ENCODE measurements at places on chromosomes 3 and 15. TPM values are rescaled to one million over a fixed set of nuclear protein-coding genes. Genes with fewer than 3 reads are reported as not detected.

DNA sequence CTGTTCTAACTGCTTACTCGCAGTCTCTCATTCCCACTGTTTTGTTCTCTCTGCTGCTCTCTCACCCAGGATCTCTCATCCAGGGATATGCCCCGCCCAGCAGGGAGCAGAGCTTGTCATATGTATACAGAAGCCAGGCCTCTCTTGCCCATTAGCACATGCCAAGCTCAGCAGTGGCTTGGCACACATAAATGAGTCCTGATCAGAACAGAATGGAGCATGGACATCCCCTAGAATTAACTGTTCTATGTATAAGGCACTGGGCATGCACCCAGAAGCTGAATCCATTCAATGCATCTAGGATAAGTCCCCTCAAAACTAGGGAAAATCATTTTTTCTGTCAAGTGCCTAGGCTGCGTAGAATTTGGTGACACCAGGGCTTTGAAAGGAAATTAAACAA lies 61.6 kb downstream of the IGSF11 start:
- no peak for DNase-seq

DNA sequence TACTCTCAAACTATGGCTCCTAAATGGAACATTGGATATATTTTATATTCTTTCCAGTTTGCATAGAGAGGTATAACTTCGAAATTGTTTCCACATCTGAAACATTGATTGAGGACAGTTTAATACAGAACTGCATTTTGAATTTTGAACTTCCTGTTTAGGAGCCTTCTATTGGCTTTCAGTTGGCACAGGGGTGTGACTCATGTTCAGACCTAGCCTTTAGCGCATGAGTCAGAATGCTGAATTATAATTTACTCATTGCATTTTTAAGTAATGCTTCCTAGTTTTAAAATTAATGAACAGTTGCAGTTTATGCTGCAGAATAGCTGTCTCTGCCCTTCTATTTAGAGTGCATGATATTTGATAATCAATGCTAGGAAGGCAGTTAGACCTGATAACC lies 751.7 kb downstream of the CADM2 start:
- no peak for DNase-seq

- DNase-seq = no peak
These were observed 749 bp downstream of the RSRC1 start for GRCh38 chr3:158110658-158111018.

DNA sequence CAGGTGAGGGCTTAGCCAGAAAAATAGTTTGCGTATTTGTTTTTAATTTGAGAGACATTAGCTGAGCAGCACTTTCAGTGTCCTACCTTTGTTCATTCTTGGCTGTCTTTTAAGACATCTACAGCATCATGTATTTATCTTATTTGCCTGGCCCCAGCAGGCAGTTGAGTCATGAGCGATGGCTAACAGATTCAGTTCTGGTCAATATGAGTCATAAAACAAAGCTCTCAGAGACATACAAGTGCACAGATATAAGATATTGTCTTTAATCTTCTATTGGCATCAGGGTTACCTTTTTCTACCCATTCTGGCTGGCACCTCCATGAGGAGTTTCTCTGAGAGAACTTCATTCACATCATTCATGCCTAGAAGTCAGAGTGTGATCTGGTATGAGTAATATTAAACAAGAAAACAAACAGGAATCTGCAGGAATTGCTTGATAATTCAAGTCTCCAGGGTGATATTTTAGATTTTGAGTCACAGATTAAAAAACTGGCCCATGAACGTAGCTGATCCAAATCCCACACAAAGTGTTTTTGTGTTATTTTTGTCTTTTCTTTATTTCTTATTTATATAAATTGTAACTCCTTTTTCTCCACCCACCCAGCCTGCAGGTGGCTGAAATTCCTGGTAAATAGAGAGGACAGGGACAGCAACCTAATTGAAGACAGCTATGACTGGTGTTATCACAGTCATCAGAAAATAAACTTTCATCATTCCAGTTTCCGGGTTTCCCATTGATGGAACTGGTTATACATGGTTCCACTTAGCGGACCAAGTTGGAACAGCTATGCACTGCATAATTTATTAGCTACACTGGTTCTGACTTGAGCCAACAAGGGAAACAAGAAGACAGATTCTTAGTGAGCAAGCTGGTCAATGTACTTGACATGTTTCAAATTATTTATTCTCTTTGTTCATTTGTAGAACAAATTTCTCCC lies 47.3 kb downstream of the PLSCR2 start:
- no peak for DNase-seq

GRCh38 chr15:73683257-73683776 lies 866 bp upstream of the CD276 start:
- DNase-seq = no peak

GRCh38 chr3:156761007-156761406 lies 65.1 kb upstream of the LEKR1 start:
- DNase-seq = peak; percentile 61

GRCh38 chr15:38247336-38247735 lies 5.3 kb upstream of the SPRED1 start:
- no peak for DNase-seq

Gene SI
- total RNA-seq = not detected

Gene SLC9A9
- total RNA-seq = 1.4 TPM

Gene GRAMD1C
- total RNA-seq = 1.6 TPM
